ENCODE measurements at places on chromosomes 5 and 9.

DNA sequence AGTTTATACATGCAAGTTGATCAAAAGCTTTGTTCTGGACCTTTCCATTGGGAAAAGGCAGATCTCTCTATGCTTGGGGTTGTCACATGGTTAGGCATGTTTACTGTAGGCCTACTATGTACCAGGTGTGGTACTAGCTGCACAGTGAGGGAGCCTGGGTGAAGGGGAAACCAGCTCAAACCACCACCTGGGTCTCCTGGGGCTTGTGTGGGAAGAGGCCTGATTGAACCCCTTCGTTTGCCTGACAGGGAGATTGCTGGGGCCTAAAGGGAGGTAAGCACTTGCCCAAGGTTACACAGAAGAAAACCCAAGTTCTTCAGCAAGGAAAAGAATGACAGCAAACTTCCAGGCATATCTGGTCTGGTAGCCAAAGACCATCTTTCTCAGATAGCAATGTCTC, 145.9 kb downstream of the MELK start:
- no peak for DNase-seq

- no peak for DNase-seq
These were observed 135.0 kb downstream of the STK32A start for GRCh38 chr5:147369742-147370374.

- no peak for DNase-seq
These were observed 100.8 kb upstream of the RANBP3L start for GRCh38 chr5:36402512-36402906.

GRCh38 chr5:9240431-9240830, 305.4 kb downstream of the SEMA5A start:
- no peak for DNase-seq

DNA sequence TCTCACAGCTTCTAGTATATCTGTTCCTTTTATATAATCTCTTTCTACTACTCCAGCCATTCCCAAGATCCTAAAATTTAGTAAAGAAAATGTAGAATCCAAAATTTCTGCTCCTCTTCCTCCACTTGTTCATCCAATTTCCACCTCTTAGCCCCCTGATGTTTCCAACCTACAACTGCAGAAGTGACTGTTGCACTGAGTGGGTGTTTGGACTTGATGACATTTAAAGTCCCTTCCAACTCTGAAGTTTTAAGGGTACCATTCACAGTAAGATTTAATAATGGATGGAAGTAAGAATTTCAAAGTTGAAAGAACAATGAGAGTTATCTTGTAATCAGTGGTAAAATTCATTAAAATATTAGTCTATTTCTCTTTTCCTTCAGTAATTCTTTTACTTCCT, 5.5 kb downstream of the DIAPH1 start:
- DNase-seq: no peak

DNA sequence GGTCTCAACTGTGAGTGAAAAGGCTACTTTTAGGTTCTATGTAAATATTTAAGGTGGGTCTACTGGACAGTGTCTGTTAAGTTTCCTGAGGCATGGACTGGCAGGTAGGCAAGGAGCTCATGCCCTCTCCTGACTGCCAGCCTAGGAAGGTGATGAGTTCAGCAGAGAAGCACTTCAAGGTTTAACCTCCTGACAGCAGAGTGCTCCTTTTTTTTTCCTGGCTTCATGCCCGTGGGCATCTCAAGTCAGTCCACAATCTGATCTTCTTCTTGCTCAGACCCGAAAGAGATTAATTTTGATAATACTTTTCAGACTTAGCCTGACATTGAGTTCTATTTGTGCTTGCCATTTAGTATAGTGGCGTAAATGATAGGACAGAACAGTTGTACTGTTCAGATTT, 241.9 kb upstream of the NREP start:
- no peak for DNase-seq

- no peak for DNase-seq
These were observed 648.1 kb downstream of the ACTL7B start for GRCh38 chr9:108207561-108208165.

DNA sequence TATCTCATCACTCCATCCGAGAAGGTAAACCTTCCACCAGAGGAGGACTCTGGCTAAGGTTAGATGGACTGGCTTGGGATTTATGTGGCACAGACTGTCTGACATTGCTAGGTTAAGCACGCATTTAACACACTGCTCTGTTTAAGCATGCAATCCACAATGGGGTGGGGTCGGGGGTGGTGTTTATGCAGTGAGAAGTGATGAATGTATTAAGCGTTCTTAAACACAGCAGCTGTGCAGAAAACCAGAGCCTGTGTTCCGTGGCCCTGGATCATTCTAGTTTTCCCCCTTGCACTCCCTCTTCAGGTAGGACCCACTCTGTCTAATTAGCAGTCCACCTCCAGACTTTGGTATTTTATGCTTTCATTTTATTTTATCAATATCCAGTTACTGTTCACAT, 46.4 kb downstream of the STXBP1 start:
- DNase-seq: no peak

DNA sequence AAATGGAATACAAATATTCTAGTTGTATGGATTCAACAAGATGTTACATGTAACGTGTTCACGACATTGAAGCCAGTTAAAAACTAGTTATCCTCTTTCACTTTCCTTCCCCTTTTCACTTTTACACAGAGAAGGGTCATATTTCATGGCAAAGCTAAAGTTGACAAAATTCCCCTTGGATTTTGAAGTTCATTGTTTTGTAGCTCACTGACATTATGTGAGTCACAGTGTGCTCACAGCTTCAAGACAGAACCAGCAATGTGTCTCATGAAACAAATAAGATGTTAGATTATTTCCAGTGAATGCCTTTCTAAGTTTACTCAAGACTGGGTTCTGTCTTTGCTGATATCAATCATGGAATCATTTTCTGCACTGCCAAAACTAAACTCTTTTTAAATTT, 535.5 kb upstream of the GRIN3A start:
- DNase-seq: no peak

DNA sequence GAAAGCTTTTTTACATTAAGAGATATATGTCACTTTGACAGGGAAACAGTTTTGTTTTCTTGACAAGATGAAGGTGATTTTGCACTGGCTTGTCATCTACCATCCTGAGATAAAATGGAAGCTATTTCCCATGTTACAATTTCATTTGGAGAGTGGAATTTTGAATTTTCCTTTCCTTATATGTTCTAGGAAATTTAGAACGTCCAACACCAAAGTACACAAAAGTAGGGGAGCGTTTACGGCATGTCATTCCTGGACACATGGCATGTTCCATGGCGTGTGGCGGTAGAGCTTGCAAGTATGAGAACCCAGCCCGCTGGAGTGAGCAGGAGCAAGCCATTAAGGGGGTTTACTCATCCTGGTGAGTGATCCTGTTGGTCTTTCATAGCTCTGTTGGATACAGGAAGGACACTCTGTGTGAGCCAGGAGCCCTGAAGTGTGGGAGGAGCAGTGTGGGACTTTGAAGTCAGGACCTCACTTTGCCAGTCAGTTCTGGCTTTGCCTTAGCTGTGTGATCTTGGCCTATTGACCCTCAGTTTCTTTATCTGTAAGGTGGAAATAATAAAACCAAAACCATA, 887 bp downstream of the PTPDC1 start:
- DNase-seq: no peak

DNA sequence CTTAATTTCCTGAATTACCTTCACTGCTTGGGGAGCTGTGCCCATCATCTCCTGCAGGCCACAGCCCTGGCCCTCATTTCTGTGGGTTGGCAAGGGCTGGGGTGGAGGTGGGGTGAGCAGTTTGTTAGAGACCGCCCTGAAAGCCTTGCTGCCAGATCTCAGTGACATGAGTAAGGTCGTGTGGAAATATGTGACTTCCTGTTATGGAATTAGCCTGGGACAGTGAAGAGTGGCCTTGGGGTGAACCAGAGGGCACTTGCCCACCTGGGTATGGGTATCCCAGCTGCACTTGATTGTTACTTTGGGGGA, 2.5 kb upstream of the HNRNPAB start:
- no peak for DNase-seq

DNA sequence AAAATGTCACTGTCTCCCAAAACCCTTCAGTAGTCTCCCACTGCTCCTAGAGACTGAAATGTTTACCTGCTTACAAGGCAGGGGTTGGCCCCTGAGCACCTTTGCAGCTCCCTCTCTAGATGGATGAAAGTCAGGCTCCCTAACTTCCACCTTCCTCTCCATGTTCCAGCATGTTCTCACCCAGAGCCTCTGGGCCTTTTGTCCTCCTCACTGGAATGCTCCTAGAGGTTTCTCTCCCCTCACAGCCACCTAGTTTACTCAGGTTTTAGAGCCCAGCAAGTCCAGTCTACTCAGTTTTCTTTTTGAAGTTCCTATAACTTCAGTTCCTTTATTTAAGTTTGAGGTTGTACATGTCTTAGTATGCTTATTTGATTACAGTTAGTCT, 815 bp upstream of the URM1 start:
- no peak for DNase-seq

DNA sequence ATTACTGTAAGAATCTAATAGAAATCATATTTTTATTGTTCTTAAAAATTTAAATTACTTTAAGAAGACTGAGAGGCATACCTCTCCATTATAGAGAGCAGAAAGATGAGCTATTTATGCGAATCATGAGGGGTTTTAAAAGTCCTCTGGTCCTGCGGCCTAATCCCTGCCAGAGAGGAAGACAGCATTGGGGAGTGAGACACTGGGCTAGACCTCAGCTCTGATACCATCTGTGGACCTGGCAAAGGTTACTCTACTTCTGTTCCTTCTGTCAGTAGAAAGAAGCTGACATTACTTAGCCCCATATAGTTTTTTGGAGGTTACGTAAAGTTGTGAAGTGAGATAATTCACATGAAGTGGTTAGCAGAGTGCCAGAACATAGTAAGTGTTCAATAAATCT, 103.6 kb downstream of the CCDC192 start:
- DNase-seq: no peak

DNA sequence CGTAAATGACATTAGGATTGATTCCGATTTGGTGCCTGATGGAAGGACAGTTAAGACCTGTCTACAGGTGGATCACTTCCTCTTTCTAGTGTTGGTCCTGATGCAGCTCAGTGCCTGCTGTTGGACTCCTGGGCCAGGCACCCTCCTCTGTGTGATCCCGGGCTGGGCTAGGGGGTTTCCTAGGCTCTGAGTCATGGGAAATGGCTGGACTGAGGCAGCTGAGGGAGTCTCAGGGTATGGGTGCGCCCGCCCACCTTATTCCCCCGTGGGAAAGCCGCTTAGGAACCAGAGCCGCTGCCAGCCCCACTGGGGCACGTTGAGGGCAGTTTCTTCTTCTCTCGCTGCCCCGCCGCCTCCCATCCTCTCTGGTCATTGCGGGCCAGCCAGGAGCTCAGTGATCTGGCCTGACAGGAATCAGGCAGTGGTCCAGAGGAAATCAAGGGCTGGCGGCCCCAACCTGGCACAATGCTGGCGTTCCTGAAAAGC, 12.9 kb downstream of the TCF7 start:
- no peak for DNase-seq

- DNase-seq: no peak
These were observed 6.6 kb upstream of the FBP2 start for GRCh38 chr9:94600258-94600657.

DNA sequence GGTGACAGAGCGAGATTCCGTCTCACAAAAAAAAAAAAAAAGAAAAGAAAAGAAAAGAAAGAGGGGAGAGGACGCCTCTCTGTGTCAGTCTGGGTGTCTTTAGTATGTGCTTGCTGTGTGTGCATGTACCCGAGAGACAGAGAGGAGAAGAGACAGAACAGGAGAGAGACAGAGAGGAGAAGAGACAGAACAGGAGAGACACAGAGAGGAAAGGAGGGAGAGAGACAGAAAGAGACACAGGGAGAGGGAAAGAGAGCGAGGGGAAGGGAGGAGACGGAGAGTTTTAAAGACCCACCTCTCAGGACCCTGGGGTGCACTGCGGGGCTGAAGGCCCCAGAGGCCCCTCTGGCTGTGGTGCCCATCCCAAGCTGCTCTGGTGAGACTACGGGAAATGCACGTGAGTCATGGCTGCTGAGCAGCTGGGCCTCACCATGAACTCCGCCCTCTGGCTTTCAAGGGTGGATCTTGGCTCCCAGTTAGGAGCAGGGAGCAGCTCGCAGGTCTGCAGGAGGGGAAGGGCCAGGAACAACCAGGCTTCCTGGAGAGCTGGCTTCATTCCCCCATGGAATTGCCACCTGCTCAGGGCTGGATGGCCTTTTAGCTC, 7.9 kb downstream of the SLC6A3 start:
- peak; percentile 14 for DNase-seq

GRCh38 chr9:88443480-88444113, 55.4 kb downstream of the SPIN1 start:
- no peak for DNase-seq

- peak; percentile 68 for DNase-seq
These were observed 86.2 kb downstream of the PTPN3 start for GRCh38 chr9:109411798-109412352.

DNA sequence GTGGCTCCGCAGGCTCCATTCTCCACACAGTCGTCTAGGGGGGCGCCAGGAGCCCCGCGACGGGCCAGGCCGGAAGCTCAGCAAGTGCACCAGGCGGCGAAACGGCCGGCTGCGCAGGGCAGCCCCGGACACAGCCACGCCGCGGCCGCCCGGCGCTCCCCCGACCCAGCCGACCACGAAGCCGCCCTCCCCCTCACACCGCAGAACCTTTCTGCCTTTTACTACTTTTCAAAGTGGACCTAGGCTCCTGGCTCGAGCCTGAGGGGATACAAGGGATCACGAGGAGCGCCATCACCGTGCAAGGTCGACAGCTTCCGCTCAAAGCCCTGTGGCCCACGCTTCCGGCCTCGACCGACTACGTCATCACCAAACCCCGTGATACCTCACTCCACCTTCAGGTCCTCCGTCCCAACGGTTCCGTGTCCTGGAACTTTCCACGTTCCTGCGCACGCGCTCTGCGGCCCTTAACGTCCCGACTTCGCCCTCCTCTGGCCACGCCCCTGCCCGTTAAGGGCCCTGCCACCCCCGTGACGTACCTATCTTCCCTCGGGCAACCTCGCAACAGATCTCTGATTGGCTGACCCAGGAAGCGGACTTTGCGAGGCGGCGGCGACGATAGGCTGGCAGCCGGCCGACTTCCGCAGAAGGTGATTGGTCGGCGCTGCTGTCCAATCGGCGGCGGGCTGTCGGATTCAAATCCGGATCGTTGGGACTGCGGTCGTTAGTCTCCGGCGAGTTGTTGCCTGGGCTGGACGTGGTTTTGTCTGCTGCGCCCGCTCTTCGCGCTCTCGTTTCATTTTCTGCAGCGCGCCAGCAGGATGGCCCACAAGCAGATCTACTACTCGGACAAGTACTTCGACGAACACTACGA, at the start of gene CKS2:
Gene CKS2, plus strand, starts transcription at position 721 of the 871 bp plus-strand sequence. Its CDS starts 98 bp downstream, at position 819.
- DNase-seq: peak; percentile 100

Data from activated CD8-positive, alpha-beta memory T cell treated with anti-CD3 and anti-CD28 coated beads, Interleukin-2, amount 10 ng/mL, durations not matched to agents 7 days and 5 days (primary cell).